ENCODE measurements at places on chromosomes 12 and 14.

- no peak for DNase-seq
These were observed 151.0 kb downstream of the BCAT1 start for GRCh38 chr12:24797901-24798300.

- no peak for DNase-seq
These were observed 8.0 kb downstream of the PLEKHG6 start for GRCh38 chr12:6318440-6318879.

DNA sequence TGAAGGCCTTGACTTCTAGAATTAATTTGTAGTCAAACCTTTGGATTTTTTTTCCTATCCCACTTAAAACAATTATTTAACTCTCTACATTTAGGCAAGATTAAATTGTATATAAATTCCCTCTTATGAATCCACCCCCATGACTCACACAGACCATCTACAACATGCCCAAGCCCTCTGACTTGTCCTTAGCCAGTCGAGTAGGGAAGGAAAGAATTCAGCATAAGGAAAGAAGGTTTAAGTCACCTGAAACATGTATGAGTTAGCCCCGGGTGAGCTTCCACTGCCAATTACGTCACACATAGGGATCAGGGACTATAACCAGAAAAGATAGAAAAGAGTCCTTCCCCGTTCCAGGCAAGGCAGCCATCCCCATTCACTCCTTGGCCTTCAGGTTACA lies 14.9 kb upstream of the RESF1 start:
- DNase-seq = no peak

DNA sequence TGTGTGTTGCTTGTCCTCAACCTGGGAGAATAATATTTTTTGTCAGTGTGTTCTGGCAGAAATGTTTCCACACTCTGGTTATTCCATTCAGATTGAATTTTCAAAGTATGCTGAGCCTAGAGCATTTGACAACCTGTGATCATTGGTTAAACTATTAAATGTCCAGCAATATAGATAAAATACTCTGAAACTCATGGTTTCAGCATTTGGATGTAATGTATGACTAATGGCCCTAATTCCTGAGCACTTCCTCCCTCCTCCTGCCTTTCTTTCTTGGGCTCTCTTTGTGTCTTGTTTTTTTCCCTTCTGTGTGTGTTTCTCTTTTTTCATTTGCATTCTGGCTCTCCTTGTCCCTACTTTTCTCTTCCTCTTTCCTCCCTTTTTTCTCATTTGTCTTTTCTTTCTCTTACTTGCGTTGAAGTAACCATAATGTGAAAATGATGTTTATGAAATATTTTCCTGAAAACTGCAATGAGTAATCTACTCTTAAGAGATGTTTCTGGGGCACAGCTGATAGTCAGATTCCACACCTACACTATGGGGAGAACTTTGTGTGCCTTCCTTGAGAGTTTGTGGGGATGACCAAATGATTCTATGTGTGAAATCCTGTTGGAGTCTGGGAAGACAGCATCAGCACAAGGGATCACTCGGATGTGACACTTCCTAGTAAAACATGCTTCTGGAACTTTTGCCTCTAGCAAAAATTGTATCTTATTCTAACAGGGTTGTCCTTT lies 74.6 kb downstream of the FRMD6 start:
- DNase-seq = no peak

DNA sequence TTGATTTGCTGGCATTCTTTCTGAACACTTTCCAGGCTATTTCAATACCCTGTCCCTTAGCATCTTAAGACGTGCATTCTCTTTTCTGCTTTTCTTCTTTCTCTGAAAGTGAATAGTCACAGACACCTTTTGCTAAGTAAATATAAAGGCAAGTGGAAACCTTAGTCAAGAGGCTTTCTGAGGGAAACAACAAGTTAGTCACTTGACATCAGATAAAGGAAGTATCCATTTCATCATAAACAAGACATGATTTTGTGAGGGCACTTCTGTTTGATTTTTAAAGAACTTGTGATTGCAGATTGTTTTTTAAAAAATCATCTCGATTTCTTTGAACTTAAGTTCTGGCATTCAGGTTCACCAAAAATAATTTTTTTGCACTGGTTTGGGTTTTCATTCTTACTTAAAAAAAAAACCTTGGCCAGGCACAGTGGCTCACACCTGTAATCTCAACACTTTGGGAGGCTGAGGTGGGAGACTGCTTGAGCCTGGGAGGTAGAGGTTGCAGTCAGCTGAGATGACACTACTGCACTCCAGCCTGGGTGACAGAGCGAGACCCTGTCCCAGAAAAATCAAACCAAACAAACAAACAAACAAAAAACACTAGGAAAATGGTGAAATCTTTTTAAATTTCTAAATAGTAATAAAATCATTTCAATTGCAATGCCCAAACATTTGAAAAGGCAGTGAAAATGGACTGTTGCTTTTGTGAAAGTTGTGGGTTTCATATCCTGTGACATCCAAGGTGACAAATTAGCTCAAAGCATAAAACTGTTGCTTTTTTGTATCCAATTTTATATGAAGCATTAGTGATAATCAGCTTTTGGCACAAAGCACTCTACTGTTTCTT lies 8.3 kb upstream of the KLHL42 start:
- no peak for DNase-seq

DNA sequence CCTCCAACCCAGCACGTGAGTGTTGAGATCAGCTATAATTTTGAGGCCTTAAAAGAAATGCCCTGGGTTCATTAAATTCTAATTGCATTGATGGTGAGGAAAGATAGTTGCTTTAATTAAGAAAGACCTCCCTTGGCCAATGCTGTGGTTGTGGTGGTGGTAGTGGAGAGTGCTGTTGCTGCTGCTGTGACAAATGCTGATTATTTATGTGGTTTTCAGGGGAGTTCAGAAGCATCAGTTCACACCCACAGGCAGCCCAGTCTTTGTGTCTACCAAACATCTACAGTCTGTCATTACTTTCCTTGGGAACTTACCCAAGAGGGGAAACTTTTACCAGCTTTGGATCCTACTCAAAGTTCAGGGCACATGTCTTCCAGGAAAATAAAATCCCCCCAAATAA lies 178.4 kb upstream of the PARP11 start:
- DNase-seq = no peak

Measured in midbrain (tissue), 1 donor.